ENCODE measurements at places on chromosomes 4 and X.
A peak's percentile ranks its signal among the peaks of the same experiment; 100 is the strongest.

- peak; percentile 78 for DNase-seq
Measured at GRCh38 chrX:65034668-65035445, 58.6 kb upstream of the ZC4H2 start.

DNA sequence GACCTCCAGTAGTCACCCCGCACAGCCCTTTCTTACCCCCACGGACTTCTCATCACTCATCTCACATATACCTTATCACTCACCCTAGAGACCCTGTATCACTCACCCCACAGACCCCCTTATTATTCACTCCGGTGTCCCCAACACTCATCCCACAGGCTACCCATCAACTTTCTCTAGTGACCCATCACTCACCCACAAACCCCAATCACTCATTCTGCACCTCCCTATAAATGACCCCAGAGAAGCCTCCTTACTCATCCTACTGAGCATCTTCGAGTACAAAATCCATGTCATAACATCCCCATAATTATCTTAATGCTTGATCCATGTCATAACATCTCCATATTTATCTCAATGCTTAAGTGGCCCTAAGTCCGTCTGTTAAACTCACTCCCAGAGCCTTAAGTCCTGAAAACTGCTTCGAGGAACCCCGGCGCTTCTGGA lies 934 bp downstream of the ZNF41 start:
- DNase-seq = no peak

DNA sequence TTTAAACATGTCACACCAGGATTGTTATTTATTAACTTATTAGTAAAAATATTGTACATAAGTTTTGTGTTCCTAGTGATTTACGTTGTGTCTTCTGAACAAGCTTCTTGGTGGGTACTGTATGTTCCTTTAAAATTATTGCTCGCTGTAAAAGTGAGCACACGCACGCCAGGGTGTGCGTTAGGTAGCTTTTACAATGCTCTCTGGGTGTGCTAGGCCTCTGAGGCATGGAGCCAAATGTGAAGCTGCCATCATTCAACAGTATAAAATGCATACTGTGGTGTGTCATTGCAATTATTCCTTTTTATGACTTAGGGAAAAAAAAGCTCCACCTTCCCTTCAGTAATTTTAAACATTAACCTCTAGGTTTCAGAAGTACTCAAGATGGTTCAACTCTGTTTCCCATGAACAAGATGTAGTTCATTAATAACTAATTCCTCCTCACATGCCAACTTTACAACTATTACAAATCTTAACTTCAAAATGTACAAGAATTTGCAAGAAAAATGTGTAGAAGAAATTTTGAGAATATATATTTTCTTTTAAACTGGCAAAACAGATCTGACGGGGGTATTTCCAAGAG lies 42.4 kb downstream of the ATOH1 start:
- DNase-seq = no peak

DNA sequence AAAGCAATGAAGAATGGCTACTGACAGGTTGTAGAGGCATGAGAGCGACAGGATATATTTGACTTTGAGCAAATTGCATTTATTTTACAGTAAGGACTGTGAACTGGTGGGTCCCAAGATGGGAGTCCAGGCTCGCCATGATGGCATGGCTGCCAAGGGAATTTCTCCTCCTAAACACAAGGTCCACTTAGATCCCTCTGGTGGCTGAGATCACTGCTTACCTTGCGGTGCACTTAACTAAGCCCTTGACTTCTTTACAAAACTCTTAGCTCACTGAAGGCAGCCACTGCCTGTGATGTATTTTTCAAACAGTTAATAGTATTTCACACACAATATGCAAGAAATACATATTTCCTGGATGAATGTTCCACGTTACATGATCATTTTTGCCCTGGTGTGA lies 50.3 kb upstream of the SORBS2 start:
- no peak for DNase-seq

- DNase-seq = no peak
Measured at GRCh38 chr4:9816285-9816684, 34.9 kb downstream of the DRD5 start.

DNA sequence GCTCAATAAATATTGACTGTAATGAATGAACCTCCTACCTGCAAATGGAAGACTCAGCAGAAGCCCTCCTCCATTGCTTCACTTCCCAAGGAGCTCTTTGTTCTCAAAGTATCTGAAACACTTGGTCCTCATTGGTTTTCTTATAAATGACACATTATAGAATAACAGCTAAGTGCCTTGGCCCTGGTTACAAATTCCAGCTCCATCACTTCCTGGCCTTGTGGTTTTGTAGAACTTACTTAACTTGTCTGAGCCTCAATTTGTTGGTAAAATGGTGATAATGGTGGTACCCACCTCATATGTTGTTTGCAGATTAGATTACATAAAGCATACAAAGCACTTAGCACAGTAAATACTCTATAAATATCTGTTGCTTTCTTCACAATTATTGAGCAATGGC lies 25.2 kb upstream of the SMIM20 start:
- DNase-seq = no peak

DNA sequence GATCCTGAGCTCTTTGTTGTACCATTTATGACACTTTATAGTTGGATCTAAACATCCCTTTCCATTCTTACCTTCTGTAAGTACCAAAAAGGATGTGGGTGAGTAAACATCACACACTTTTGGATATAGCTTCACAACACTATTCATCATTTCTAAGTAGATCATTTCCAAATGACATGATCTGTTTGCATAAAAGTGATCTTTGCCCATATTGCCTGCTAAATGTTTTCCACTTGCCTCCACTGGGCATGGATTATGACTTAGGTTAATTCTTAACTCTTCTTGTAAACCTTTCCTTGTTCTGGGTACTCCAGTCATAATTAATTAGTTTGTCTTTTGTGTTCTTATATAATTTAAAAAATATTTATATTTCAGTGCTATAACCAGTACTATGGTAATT lies 244.9 kb upstream of the AGA start:
- DNase-seq = no peak

DNA sequence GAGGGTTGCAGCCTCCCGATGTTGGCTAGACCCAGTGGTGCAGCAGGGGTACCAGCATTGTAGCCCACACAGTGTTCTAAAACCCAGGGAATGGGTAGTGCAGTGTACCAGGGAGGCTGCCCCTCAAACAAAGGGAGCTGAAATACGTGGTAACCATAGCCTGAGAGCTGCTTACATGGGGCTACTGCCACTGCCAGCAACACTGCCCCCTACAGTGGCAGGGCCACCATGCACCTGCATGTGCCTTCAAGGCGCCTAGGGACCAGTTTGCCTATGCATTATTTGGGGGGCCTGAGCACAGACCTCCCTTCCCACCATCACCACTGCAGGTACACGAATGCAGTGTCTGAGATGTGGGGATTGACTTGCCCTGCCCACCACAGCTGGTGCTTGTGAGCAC lies 21.0 kb upstream of the BMP15 start:
- no peak for DNase-seq

- DNase-seq = no peak
Measured at GRCh38 chrX:118228041-118228440, 111.4 kb upstream of the KLHL13 start.

- DNase-seq = no peak
Measured at GRCh38 chr4:73181231-73181630, 77.4 kb downstream of the ANKRD17 start.

- DNase-seq = no peak
Measured at GRCh38 chrX:12871257-12871656, 4.4 kb downstream of the TLR7 start.

- no peak for DNase-seq
Measured at GRCh38 chrX:149004936-149005335, 500.2 kb downstream of the IDS start.

DNA sequence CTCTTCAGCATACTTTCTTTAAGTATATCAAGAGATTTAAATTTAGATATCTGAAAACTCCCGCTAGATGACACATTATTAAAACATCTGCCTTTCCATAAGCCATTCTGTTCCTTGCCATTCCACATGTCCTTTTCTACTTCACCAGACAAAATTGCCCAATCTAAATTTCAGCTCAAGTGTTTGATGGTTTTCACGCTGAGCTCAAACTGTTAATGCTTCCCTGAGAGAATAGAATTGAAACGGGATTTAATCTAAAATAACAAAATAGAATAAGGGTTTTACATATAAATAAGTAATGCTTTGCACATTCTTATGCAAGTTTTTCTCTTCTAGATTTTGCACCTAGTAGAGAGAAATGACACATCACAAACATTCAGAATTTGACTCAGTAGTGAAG lies 764.5 kb upstream of the TENM3 start:
- DNase-seq = no peak

- DNase-seq = no peak
Measured at GRCh38 chr4:172202480-172203076, 389.4 kb downstream of the GALNTL6 start.

- DNase-seq = no peak
Measured at GRCh38 chrX:29952016-29952415, 263.3 kb upstream of the MAGEB2 start.

DNA sequence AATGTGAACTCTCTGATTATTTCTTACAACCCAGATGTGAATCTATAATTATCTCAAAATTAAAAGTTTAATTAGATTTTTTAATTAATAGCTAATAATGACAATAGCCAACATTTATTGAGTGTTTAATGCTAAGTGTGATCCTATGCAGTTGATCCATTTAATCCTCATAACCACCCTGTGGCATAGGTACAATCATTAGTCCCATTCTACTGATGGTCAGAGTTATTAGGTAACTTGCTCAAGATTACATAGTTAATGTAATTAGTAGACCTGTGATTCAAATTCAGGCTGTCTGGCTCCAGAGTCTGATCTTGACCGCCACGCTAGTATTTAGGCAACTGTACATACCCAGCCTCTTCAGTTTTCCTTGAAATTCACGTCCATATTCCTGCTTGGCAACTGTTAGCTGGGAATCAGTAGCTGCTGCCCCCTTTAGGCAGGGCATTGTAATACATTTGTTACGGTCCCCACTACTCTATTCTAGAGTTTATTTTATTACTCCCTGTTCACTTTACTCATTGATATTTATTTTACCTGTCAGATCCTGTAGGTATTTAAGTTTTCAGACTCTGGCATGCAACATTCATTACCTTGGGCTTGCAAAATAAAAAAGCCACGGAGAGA lies 20.6 kb upstream of the TEC start:
- DNase-seq = no peak

DNA sequence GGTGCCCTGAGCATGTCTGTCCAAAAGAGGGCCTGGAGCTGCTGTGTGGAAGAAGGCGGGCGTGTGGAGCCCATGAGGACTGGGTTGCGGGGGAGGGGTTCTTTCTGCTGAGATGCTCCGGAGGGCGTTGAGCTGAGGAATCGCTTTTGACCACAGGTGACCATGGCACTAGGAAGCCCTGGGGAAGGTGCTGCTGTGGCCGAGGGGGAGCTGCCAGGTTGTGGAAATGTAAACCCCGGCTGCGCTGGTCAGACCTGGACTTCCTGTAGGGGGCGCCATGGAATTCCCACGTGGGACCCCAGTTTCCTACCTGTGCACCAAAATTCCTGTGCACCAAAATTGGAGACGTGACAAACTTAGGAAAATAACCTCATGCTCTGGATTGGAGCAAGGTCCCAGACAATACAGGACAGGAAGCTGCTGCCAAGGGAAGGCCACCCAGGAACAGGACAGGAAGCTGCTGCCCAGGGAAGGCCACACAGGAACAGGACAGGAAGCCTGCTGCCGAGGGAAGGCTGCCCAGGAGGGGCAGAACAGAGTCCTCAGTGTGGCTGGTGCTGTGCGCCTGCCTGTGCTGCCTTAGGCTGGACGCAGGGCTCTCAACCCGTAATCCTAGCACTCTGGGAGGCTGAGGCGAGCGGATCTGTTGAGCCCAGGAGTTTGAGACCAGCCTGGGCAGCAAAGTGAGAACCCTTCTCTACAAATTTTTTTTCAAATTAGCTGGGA lies 28.4 kb upstream of the UVSSA start:
- DNase-seq = no peak

- no peak for DNase-seq
Measured at GRCh38 chr4:120509719-120510118, 412.8 kb downstream of the PRDM5 start.

- no peak for DNase-seq
Measured at GRCh38 chr4:105458001-105458400, 15.9 kb downstream of the PPA2 start.

DNA sequence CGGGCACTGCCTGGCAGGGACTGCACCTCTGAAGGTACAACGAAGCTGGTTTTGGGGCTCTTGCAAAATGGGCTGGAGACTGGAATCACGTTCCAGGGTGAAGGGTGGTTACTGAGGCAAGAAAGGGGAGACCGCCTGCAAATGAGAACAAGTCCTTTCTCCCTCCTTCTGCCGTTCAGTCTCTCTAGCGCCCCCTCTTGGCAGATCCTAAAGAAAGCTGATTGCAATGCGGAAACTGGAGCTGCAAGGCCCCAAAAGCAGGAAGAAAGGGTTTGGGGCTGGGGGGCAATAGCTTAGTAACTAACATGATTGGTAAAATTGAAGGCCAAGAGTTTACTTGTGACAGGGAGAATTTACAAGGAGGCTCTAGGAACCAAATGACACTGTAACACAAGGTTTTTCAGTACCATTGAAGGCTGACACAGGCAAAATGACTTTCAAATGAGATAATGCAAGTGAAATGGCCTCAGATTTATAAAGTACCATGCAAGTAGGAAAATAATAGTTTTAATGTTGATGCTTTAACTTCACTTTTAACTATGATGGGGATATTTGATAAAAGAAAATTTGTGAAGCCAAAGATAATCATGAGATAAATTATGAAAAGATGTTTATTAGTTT lies 222.7 kb upstream of the HAND2 start:
- DNase-seq = peak; percentile 21

DNA sequence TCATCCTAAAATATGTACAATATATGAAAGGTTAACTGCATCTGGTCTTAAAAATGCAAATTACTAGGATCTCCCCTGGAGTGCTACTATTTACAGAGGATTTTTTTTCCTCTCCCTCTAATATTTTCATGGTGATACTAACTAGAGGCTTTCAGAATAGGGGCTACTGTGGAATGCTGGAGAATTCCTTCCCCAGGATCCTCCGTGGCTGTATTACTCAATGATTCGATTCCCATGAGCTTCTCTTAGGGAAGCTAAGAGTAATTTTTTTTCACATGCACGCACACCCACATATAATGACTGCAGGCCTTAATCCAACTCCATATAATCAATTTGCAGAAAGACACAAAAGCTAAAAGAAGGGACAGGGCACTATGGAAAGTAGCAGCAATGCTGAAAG lies 184.7 kb downstream of the ARHGAP6 start:
- DNase-seq = no peak

- DNase-seq = no peak
Measured at GRCh38 chr4:61182915-61183314, 17.2 kb upstream of the ADGRL3 start.

- DNase-seq = no peak
Measured at GRCh38 chrX:49932791-49933190, 10.4 kb downstream of the CLCN5 start.

Measured in activated T-cell treated with anti-CD3 and anti-CD28 coated beads for 48 hours (primary cell).